ENCODE measurements at places on chromosomes 2 and 18.

GRCh38 chr18:52764316-52764715, 424.3 kb downstream of the DCC start:
- no peak for DNase-seq

- peak; percentile 32 for DNase-seq
These were observed 138.9 kb upstream of the APCDD1 start for GRCh38 chr18:10315522-10315921.

DNA sequence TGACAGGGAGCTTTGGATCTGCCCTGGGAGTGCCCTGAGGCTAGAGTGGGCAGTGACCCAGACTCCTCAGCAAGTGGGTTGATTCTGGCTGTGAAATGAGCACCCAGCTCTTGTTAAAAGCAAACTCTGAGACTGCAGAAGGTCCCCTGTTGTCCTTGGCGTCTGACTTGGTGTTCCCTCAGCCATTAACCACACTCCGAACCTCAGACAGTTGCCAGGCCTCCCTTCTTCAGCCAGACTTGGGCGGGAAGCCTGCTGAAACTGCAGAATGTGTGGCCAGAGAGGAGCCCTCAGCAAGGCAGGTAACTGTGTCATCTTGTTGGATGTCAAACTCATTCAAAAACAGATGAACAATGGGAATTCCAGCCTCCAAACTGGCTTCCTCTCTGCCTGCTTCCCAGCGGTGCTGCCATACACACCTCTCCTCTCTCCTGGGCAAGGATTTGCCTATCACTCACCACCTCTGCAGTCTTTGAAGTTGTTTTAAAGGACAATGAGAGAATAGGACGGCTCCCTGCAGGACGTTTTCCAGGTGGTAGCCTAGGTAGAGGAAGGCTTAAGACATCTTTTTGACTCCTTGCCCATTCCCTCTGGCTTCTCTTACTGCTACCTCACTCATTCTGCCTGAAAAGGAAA, 38.9 kb upstream of the B3GNT2 start:
- DNase-seq = no peak

- DNase-seq = no peak
These were observed 14.5 kb upstream of the NAB1 start for GRCh38 chr2:190634381-190634780.

DNA sequence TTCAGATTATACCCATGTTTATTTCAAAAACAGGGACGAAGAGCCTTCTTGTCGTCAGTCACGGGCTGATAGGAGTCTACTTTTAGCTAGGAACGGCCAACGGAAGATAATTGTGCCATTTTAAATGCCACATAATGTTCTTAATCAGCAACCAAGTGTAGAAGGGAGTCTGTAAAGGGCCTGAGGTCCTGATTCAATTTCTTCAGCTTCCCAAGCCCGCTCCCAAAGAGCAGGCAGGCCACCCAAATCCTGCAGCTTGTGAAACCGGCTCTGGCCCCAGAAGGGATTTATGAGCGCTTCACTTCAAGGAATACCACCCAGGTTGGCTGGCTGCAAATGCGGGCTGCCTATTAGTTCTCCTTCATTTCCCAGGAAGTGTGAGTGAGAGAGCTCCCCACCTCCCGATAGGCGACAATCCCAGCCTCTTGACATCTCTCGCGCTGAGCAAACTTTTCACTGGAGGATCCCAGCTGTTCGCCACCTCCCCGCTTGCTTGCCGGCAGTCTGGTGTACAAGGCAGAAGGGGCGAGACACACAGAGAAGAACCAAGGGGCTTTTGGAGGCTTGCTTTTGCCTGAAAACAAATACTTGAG, 272.9 kb downstream of the CDH20 start:
- no peak for DNase-seq

DNA sequence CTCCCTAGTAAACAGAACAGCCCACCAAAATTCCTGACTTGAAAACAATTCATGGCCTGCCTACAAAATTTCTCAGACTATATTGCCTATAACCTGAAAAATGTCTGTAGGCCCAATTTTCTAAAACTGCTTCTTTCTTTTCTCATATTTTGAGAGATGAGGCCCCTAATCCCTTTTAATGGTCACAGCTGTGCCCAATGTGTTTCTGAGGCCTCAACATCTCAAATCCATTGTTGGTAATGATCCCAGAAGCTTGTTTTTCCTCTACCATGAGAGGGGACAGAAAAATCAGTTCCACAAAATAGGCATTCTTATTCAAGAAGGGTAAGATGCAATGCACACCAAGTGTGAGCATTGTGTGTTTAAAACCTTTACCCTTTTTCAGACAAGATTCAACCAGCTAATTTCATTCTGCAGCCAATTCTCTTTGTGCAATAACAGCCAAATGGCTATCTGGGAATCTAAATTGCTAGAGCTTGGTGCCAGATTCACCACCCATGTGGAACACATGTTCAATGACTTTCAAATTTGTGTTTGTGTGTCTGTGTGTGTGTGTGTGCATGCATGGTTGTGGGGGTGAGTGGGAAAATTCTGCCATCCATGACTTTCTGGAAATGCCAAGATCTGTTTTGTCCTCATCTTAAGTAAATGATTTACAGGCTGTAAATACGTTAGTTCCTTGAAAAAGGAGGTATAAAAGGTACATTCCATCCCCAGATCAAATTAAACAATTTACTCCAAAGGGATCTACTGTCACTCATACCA, 319.5 kb downstream of the TNS1 start:
- DNase-seq = no peak

Data from MV-4-11 (cell line).